ENCODE measurements at places on chromosomes 3 and 15.

GRCh38 chr3:111677007-111677392 lies 81.9 kb upstream of the ZBED2 start:
- DNase-seq: no peak

GRCh38 chr15:39054128-39054732 lies 489.6 kb upstream of the RASGRP1 start:
- no peak for DNase-seq

- no peak for DNase-seq
These were observed 42.3 kb downstream of the KLHL6 start for GRCh38 chr3:183513046-183513706.

DNA sequence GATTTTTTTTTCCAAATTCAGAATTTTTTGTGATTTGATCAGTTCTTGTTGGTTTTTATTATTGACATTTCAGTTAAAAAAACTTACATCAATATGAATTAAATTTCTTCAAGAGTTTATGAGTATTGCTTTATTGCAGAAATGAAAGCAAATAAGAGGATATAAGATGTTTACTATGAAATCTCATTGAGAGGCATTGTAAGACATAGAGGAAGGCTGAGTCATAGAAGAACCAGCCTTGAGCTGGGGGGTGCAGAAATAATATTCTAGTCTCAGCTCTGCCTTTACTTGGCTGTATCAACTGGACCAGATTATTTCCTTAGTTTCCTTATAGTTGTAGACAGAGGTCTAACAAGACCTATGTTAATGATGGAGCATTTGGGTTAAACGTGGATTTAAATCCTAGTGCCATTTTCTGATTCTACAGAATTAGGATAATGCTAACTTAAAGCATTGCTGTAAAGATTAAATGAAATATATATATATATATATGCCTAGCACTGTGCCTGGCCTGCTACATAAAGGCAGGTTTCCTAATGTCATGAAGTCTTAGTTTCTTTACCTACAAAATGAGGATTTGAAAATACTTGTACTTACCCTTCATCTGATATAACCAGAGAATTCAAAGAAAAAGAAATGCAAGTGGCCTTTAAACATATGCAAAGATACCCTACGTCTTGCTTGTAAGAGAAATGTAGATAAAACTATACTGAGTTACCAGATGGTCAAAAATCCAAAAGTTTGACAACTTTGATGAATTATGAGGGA lies 7.3 kb downstream of the FAM98B start:
- DNase-seq: no peak

DNA sequence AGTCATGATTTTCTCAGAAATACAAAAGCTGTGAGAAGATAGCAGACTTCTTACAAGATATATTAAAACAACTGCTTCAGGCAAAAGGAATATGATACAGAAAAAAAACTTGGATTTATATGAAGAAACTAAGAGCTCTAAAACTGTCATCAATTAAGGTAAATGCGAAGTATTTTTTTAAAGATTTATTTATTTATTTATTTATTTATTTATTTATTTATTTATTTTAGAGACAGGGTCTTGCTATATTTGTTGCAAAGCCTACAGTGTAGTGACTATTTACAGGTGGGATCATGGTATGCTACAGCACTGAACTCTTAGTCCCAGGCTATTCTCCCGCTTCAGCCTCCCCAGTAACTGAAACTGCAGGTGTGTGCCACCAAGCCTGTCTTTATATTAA lies 274.3 kb upstream of the BCHE start:
- no peak for DNase-seq

DNA sequence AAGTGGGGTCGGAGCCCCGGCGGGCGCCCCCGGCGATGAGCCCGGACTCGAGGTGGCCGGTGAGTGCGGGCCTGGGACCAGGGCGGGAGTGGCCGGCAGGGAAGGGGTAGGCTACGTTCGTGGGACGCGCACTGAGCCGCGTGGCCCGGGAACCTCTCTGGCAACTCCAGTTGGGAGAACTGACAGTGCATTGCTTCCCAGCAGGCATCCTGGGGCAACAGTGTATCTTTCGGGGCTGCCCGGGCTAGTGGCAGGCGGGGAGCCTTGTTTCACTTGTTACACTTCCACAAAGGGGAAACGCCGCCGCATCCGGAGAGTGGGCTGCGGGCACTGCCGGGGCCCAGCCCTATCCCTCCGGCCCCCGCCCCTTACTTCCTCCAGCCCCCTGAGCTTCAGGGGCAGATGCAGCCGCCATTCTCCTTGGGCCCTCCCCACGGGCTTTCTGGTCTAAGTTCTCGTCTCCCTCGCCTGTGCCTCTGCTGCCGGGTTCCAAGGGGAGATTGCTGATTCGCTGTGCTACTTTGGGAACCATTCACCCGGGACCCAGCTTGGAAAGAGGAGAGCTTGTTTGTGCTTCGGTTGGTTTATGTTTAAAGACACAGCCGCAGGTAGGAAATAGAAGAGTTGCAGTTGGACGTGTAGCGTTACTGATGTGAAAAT lies 675 bp downstream of the BRPF1 start:
- no peak for DNase-seq

DNA sequence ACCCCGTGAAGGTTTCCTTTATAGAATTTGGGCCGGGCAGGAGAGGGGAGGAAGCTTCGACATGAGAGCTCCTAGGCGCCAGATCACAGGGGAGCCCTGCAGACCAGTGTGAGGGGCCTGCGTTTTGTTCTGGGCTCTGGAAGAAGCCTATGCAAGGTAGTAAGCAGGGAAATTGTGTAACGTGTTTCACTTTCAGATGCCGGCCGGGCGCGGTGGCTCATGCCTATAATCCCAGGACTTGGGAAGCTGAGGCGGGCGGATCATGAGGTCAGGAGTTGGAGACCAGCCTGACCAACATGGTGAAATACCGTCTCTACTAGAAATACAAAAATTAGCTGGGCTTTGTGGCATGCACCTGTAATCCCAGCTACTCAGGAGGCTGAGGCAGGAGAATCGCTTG lies 65.2 kb downstream of the GABRG3 start:
- no peak for DNase-seq

GRCh38 chr15:71146580-71146982 lies 31.3 kb downstream of the THSD4 start:
- no peak for DNase-seq

DNA sequence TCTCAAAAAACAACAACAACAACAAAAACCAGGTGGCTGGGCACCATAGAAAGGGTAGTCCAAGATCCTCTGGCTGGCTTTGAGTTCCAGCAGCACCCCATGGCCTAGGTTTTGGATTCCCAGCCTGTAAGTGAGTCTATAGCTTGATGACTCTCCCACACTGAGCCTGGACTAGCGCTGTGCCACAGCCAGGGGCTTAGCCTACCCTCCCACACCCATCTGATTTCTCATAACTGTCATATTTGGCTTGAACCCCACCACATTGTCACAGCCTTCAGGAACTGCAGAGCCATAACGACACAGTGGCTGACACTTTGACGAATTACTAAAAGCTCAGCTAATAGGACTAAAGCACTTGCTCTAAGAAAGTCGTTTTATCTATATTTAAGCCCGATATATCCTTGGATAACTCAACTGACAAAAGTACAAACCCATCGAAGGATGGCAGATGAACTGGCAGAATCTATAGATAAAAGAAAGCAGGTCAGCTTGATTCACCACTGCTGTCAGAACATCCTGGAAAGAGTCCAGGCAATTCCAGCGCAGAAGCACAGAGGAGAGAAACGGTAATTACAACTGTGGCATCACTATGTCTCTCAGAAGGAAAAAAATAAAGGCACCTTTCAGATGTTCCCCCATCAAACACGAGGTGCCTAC lies 62.1 kb downstream of the HOMER2 start:
- no peak for DNase-seq

- no peak for DNase-seq
These were observed 176.0 kb downstream of the APBA2 start for GRCh38 chr15:29061746-29062145.

- DNase-seq: no peak
These were observed 33.0 kb upstream of the DCP1A start for GRCh38 chr3:53380306-53380705.

DNA sequence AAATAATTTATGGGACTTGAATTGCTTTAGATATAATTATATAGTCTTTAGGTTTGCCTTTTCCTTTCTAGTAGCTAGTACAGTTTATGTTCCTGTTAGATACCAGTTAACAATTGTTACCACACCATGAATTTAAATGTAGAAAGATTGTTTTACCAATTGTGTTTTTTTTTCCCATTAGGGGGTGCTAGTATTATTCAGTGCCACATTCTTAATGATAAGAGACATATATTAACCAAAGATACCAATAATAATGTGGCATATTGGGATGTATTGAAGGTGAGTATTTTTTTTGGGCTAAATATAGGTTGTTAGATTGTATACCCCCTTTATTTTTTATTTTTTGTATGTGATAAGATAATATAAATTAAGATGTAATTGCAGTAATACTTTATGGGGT lies 27.7 kb downstream of the WDR48 start:
- no peak for DNase-seq

- no peak for DNase-seq
These were observed 4.1 kb upstream of the CLDN1 start for GRCh38 chr3:190326361-190326760.

DNA sequence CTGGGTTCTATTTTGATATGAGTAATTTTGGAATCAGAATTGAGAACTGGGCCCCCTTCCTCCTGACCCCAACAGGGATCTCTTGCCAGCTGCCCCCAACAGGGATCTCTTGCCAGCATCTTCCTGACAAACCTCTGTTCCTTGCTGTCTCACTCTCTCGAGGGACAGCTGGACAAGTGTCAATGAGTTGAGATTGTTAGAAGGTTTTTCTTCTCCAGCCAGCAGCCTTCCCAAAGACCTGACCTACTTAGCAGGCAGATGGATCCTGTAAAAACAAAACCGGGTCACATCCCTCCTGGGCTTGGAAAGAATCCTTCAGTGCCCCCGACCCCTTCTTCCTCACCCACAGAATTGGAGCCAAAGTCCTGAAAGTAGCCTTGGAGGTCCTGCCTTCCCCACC lies 21.6 kb downstream of the LIMD1 start:
- no peak for DNase-seq

DNA sequence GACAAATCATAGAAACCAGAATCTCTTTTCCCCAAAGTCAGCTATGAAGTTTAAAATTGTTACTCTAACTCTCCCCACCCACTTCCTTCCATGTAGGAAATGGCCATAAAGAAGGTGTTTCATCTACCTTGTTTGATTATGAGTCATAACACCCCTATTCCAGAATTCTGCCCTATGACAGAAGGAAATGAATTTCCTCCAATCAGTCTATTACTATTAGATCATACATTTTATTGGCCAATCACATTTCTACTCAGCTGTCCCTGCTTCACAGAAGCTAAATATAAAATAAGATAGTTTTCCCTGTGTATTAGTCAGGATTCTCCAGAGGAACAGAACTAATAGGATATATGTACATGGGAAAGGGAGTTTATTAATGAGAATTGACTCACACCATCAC lies 102.1 kb downstream of the TGFBR2 start:
- no peak for DNase-seq

DNA sequence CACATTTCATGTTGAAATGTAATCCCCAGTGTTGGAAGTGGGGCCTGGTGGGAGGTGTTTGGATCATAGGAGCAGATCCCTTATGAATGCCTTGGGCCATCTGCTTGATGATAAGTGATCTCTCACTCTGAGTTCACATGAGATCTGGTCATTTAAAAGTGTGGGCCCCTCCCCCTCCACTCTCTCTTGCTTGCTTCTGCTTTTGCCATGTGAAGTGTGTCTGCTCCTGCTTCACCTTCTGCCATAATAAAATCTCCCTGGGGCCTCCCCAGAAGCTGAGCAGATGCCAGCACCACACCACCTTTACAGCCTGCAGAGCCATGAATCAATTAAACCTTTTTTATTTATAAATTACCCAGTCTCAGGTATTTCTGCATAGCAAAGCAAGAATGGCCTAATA lies 14.2 kb upstream of the CD200R1L start:
- DNase-seq: no peak

DNA sequence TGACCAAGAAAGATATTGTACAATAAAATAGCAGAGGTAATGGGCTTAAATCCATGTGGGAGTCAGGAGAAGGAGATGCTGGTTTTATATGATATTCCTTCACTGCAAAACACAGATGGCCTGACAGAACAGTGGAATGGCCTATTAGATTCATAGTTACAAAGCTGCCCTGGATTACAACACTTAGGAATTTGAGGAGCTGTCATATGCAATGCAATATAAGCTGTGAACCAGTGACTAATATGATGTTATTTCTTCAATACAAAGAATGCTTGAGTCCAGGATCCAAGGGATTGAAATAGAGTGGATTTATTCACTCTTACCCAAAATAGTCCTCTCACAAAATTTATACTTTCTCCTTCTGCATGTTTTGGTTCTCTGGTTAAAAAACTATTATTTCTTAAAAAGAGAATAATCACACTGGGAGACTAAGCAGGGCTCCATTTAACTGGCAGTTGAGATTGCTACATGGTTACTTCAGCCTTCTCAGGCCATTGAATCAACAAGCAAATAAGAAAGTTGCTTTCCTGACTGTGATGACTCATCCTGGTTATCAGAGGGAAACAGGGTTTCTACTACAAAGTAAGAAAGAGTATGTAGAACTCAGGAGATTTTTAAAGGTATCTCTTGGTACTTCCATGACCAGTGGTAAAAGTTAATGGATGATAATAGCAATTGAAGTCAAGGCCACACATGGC lies 79.8 kb upstream of the ZPLD1 start:
- no peak for DNase-seq

DNA sequence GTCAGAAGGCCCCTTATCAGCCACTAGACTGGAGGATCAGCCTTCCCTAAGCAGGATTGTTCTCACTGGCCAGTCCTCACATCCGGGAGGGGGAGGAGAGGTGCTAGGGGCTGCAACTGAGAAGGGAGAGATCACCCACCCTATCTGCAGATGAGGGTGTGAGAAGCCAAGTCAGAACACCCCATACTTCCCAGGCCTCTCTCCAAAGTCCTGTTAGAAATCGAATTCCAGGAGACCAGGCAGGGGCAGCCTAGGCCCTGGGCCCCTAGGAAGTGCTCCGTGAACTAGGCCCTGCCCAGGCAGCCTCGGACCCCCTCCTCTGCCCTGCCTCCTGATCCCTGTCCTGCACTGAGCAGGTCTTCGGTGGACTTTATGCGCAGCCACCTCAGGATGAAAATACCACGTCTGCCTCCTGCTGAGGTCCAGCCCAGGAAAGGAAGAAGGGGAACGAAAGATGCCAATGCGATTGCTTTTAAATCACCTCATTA lies 933 bp downstream of the DZIP1L start:
- DNase-seq: no peak

DNA sequence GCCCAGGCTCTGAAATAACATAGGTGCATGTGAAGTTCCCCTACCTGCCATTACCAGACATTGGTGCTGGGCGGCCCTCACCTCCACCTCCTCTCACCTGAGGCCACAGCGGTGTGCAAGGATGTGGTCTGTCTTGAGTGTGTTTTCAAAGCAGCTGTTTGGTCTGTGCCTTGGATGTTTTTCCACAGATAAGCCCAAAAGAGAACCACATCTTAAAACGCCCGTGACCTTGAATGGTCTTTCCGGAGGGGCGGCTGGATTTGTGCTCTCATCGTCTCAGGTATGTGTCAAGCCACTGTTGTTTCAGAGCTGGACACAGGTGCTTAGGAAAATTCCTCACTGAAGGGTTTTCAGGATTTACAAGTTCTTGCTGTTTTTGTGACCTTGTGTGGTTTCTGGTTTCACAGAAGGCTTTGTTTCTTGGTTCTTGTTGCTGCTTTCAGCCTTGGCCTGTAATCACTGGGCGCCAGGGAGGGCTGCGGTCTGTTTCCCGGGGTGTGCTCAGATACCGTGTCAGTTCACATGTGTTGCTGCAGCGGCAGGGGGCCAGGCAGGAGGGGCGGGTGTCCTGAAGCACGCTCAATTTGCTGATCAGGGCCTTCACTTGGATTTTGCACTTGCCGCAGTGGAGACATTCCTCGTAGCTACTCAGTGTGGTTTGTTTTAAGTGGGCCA lies 128.4 kb downstream of the IGF1R start:
- DNase-seq: no peak
